Stimulated activated CD8-positive, alpha-beta memory T cell treated with anti-CD3 and anti-CD28 coated beads, Interleukin-12 subunit alpha, Interleukin-12 subunit beta, amount 100 ng/mL, for 1 hour (primary cell): ENCODE measurements at places on chromosomes 2 and 18.

DNA sequence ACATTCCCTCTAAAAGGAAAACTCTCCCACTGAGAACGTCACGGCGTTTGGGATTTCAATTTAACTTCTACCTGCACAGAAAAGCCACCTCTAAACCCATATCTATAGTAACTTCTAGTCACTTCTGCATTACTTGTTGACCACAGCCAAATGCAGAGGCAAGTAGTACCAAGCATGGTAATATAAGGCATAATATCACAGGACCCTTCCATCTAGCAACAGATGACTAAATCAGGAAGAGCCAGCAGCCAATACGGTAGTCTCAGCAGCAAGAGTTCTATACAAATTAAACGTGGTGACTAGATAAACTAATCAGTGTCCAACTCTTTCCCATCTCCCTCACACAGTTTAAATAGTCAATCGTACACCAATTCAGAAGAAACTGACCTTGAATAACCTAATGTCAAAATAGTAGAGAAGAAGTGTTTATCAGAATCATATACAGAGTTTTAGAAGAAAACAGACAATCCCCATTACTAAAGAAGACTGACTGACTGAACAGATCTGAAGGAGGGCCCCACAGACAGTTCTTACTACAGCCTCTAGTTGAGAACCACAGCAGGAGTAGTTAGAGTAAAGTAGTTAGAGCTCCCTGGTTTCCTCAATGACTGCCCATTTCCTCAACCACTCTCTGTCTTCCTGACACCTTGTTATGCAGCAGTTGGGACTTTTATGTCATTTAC is 30.0 kb downstream of the MEMO1 start:
- DNase-seq = no peak

DNA sequence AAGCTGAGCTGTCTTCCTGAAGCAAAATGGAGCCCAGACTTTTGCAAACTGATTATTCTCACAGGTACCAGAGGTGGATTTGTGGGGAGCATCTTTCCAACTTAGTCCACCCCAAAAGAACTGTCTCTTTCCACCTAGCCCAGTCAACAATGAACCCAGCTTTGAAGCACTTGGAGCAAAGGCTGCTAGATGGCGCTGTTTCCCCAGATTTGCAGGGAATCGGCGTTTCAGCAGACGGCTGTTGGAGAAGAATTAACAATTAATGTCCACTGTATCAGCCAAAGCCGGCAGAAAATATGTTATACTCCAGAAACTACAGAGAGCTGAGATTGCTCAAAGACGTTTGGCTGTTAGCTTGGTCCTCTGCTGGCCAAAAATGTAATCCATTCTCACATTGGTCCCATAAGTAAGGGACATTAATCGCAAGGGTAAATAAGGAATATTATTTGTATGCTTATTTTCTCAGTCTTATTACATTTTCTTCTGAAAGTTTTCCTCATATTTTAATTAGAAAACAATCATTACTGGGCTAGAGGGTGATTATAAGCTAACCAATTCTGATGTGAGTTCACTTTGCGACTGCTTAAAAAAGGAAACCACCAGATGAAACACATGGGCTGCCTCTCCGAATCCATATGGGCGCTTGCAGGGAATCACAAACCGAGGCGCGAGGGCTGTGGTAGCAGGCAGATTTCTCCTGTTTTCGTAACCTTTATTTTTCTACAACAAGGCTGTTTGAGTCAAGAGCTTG is 423.8 kb upstream of the MEX3C start:
- DNase-seq = no peak

DNA sequence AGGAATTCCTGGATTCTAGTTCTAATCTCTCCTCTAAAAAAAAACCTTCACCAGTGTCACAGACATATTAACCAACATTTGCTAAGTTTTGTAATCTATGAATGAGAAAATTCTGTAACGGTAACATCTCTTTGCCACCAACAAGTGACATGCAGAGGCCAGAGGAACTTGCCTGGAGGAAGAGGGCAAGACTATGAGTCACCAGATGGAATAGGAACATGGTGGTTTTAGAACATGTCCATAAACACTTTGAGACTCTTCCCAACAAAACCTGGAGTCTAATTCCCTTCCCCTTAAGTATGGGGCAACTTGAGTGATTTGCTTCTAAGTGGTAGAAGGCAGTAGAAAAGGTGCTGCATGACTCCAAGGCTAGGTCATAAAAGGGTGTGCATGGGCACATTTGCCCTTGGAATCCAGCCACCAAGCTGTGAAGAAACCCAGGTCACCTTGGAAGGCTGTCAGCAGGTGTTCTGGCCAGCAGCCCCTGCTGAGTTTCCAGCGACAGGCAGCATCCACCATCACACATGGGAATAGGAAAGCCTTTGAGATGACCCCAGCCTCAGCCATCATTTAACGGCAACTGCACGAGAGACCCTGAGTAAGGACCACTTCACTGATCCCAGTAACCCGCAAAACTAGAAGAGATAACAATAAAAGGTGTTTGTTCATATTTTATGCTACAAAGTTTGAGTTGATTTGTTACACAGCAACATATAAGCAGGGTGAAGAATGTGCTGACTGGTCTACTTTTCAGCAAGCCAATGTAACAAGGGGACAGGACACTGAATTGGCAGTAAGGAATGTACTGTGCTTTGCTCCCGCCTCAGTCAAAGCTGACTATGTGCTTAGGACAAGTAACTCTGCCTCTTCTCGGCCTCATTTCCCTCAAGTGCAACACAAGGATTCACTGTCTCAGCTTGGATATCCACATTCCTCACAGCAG is 90.6 kb downstream of the SKA1 start:
- no peak for DNase-seq

DNA sequence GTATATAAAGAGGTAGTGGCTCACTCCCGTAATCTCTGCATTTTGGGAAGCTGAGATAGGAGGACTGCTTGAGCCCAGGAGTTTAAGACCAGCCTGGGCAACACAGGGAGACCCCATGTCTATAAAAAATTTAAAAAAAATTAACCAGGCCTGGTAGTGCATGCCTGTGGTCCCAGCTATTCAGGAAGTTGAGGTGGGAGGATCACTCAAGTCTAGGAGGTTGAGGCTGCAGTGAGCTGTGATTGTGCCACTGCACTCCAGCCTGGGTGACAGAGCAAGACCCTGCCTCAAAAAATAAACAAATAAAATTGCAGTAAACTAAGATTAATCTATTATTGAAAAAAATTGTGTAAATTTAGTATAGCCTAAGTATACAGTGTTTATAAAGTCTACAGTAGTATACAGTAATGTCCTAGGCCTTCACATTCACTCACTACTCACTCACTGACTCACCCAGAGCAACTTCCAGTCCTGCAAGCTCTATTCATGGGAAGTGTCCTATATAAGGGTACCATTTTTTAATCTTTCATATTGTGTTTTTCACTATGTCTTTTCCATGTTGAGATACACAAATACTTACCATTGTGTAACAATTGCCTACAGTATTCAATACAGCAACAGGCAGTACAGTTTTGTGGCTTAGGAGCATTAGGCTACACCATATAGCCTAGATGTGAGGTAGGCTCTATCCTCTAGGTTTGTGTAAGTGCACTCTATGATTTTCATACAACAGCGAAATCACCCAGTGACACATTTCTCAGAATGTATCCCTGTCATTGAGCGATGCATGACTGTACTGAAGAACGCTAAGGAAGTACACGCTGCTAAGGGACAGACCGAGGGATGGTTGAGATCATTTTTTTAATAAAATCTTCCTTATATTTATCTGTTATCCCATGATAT is 10.4 kb upstream of the MAP4K3 start:
- DNase-seq = no peak

DNA sequence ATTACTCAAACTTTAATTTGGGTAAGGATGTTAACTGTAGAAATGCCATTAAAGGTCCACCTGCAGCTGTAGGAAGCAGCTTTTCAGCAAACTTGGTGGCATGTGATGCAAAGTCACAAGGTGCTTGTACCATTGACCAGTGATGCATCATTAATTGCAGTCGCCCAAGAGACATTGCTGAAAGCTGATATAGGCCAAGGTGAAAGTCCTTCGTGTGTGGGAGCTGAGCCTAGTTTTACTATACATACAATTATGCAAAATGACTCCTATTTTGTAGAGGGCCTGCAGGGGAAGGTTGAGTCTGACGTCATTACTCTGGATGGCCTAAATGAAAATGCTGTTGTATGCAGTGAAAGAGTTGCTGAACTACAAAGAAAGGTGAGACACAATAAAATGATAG is 40.5 kb downstream of the ALMS1 start:
- no peak for DNase-seq

- DNase-seq = no peak
Observed at GRCh38 chr18:71008257-71008656, 719.4 kb downstream of the SOCS6 start.

GRCh38 chr2:207165121-207166038 is at the start of gene KLF7:
KLF7 (minus strand) TSS chr2:207165948; CDS start chr2:207165568, 380 bp downstream.
- DNase-seq = peak; percentile 25

- DNase-seq = no peak
Observed at GRCh38 chr2:19346983-19347618, 11.3 kb downstream of the OSR1 start.

- no peak for DNase-seq
Observed at GRCh38 chr2:113891265-113891959, 1.5 kb downstream of the ACTR3 start.

GRCh38 chr2:228917220-228917619 is 353.9 kb downstream of the PID1 start:
- no peak for DNase-seq

DNA sequence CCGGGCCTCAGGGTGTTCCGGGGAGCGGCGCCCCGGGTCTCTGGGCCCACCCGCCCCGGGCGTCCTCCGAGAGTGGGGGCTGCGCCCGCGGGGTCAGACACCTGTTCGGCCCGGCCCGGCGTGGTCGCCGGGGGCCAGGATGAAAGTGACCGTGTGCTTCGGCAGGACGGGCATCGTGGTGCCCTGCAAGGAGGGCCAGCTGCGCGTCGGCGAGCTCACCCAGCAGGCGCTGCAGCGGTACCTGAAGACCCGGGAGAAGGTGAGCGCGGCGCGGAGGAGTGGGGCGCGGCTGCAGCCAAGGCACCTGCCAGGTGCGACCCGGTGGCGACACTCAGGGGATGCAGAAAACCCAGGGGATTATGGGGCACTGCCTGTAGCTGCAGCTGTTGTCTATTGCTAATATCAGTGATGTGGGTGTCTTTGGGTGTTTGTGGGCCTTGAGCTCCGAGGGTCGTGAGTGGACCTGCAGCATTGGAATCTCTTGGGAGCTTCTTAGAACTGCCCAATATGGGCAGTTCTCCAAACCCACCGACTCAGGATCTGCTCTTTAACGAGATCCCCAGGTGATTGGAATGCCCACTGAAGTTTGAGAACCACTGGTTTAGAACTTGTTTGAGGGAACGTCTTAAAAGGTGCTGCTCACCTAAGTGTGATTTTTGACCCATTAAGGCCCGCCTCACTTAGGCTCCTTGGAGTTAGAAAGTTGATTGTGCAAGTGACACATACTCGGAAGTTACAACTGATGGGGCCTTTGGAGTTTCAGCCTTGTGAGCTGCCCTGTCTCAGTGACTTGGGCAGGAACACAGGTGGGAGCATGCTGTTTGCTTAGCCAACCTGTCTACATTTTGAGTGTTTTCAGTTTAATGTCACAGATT is 823 bp downstream of the PARD3B start:
- DNase-seq = no peak

- DNase-seq = no peak
Observed at GRCh38 chr2:239283961-239284795, 116.6 kb downstream of the HDAC4 start.

GRCh38 chr2:31088504-31089195 is 49.6 kb downstream of the GALNT14 start:
- DNase-seq = no peak

GRCh38 chr2:150222379-150222778 is 265.1 kb downstream of the RND3 start:
- DNase-seq = no peak

- no peak for DNase-seq
Observed at GRCh38 chr2:201852878-201853415, 46.6 kb downstream of the CDK15 start.

DNA sequence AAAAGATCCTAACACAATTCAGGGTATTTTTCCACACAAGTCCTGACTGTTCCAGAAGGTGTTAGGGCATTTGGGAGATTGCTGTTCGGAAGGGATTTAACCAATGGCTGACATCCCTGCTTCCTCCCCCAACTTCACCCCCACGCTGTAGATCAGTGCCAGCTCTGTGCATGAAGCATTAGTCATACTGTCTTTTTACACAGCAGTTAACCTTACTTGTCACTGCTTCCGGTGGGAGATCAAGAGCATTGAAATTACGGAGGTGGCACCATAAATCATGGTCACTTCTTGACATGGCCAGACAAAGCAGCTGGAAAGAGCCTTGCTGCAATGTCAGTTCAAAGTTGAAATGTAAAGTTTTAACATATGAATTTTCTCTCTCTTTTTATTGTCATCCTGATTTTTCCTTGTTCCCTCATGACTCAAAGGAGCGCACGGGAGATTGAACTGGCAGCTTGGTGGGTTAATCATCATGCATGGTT is 70.2 kb downstream of the HRH4 start:
- no peak for DNase-seq

GRCh38 chr18:23354625-23355024 is 98.5 kb upstream of the RIOK3 start:
- no peak for DNase-seq
